ENCODE measurements at places on chromosomes 7 and 10.

DNA sequence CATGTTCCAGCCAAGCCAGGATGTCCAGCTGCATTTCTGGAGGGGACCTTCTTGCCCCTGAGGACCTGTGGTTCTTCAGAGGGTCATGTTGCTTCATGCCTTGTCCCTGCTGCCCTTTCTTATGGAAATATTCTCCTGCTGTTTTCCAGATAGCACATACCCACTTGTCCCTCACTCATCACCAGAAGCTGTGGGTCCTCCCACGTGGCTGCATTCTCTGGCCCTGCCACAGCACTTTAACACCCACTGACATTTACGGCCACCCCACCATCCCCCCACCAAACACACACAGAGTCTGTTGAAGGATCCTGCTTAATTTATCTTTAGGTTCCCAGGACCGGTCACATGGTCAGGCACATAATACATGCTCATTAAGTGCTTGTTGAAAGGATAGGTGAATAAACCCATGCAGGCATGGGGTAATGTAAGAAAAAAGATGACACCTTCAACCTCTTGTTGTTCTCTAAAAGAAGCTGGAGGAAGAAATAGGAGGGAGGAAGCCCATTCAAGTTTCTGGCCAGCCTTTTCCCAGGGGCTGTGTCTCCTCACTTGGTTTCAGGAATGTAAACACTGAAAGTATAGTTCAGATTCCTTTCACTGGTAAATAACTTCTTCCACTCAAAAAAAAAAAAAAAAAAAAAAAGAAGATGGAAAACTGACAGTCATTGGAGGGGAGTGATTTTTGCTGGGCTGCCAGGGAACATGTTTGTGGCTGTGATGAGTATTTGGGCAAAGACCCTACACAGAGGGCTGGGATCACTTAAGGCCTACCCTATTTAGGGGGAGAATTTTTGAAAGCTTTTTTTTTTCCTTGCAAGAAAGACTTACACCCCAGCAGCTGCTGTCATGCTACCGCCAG, 19.8 kb upstream of the BMPER start:
- DNase-seq, result no peak

DNA sequence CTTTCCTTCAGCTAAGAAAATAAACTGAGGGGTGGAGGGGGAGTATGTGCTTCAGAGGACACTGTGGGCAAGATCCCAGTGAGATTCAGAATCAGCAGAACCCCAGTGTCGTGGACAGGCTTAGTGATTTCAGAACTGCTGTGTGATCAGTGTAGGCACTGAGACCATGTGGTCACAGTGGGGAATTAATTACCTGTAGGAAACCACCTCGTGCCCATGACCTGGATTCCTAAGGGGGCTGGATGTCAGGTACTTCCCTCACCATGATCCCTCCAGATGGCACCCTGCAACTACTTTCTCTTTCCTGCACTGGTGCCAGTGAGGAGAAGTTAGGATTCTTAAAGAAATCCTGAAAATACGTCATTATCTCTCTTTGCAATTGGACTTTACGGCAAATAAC, 64.4 kb downstream of the HBP1 start:
- no peak for DNase-seq

GRCh38 chr10:101295261-101295660, 58.7 kb upstream of the BTRC start:
- no peak for DNase-seq

DNA sequence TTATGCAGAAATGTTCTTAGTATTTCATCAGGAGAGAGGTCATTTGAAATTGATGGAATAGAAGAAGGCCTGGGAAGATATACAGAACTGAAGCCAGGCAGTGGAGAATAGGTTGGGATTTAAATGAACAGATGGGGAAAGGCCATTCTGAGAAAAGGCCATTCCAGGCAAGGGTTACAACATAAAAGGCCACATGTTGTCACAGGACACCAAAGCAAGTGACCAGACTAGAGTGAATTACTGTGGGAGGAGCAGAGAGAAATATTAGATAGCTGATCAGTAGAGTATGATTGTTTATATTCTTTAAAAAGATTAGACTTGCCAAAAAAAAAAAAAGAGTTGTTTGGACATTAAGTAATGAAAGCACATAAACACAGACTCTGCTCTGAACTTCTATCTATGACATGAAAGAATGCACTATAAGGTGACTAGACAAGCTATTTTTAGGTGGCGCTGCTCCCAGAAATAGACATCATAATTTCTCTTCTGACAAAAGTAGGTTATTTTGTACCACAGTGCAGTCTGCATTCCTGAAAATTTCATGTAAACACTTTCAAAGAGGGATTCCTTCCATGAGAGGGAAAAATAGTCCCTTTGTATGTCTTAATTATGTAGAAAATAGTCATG, 55.2 kb upstream of the DKK1 start:
- DNase-seq, result no peak

- DNase-seq, result no peak
These were observed 28.7 kb downstream of the LYZL1 start for GRCh38 chr10:29317423-29318021.

DNA sequence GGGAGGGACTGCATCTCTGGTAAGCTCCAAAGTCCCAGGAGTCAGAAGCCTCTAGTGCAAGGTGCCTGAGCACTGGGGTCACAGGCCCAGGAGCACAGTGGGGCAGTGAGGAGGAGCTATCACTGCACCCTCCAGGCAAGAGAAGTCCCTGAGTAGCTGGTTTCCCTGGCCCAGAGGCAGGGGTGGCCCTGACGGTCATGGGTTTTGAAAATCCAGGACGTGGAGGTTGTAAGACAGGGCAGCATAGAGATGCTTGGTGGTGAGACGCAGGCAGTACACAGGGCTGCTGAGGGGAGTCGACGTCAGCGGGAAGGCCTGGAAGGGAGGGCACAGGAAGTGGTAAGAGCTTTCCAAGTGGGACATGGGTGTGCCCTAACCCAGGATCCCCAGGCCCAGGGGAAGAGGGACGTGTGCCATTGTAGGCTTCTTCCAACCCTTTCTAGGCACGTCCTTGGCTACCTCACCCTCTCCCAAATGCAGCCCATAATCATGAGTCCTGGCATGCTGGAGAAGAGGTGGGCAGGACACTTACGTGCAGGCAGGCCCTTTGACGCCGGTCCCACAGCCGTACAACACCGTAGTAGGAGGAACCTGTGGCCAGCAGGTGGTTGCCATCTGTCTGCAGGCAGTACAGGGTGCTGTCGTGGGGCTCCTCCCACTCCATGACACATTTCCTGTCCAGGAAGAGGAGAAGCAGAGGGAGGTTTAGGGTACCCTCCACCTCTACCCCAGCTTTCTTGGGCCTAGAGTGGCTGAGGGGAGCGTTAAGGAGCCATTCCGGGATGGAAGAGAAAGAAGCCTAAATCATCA, 23.2 kb downstream of the DPCD start:
- no peak for DNase-seq

- peak; percentile 63 for DNase-seq
These were observed 40.3 kb downstream of the COL17A1 start for GRCh38 chr10:104045151-104046089.

GRCh38 chr7:93051660-93052059, 66.1 kb downstream of the SAMD9 start:
- no peak for DNase-seq

DNA sequence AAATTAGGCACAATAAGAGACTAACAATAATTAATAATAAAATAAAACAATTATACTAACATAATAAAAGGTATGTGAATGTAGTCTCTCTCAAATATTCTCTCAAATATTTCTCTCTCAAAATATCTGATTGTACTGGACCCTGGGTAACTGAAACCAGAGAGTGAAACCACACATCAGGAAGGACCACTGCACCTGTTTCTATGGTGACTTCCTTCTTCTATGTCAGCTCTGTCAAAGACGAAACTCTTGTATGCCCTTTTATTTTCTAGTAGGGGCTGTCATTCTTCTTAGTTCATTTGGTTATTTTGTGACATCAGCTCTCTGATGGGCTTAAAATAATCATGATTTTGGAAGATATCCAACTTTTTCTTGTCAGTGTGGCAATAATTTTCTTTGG, 428.0 kb upstream of the TPK1 start:
- no peak for DNase-seq

GRCh38 chr7:41817386-41817785, 114.5 kb upstream of the INHBA start:
- no peak for DNase-seq

DNA sequence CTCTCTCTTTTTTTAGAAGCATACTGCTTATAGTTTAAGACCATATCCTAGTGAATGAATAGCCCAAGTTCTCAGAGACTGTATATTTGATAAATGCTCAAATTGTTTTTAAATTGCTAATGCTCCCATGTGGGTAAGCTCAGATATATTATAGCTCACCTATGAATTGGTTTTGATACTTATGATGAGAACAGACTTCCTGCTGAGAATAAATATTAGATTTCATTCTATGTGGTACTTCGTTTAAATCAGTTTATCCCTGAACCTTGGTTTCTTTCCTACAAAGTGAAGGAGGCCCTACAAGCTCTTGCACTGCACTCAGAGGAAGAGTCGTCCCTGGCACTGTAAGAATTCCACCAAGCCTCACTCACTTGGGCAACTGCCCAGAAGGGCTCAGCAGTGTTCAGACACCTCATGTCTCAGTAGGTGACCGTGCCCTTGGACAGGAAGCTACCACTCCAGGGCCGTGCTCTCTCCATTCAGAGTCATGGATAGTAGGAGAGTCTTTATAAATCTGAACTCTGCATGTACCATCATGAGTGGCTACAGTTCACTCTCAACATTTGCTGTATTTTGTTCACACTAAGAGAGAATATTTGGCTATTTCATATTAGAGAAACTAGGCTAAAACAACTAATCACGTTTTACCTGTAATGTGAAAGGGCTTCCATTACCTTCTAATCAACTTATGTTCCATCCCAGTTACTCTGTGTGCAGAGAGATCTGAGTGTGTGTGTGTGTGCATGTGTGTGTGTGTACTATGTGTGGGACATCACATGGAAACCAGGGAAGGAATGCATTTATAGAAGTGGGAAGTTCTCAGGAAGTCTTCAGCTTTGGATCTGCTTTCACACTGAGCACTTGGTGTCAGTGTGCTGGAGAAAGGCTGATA, 93.8 kb downstream of the PTPRE start:
- no peak for DNase-seq

DNA sequence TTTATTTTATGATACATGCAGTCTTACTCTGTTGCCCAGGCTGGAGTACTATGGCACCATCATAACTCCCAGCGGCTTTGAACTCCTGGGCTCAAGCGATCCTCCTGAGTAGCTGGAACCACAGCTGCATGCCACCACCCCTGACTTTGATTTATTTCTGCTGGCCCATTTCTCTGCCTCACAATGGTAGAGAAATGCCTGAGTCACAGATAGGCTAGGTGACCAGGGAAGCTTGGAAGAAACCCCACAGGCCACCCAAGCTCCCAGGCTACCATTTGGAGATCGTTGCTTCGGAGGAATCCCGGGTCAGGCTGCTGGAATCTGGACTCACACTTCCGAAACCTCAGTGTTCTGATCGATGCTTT, 17.4 kb upstream of the BAIAP2L1 start:
- no peak for DNase-seq

DNA sequence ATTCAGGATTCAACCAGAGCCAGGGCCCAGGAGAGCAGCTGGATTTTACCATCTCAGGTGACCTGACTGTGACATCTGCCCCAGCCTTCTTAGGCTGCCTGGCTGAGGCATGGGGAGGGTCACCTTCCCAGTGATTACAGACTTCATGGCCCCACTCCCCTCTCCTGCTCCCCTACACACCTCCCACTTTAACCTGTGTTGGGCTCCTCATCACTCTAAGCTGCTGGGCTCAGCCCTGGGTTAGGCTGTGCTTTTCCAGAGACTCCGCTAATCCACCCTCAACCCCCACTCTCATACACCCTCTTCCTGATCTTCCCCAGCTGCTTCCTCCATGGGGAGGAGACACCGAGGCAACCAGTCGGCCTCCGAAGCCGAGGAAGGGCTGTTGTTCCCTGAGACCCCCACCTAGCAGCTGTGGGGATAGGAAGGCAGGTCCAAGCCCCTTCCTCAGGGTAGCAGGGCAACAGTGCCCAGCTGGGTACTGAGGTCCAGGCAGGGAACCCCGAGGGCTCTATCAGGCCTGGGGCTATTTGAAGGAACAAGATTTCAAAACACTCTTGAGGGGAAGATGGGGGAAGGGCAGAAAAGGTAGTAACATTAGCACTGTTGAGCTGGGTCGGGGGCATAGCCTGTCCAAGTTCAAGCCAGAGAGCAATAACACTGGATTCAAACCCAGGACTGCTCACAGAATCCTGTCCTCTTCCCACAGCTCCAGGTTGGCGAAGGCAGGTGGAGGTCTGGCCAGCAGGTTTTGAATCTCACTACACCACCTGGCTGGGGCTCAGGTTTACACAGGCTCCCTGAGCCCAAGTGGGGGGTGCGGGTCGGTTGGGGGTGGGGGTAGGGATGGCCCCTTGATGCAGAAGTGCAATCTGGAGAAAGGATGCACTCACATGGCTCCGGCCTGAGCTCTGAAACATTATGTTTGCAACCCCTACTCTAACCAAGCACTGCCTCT, 1.8 kb downstream of the IMPDH1 start:
- no peak for DNase-seq

DNA sequence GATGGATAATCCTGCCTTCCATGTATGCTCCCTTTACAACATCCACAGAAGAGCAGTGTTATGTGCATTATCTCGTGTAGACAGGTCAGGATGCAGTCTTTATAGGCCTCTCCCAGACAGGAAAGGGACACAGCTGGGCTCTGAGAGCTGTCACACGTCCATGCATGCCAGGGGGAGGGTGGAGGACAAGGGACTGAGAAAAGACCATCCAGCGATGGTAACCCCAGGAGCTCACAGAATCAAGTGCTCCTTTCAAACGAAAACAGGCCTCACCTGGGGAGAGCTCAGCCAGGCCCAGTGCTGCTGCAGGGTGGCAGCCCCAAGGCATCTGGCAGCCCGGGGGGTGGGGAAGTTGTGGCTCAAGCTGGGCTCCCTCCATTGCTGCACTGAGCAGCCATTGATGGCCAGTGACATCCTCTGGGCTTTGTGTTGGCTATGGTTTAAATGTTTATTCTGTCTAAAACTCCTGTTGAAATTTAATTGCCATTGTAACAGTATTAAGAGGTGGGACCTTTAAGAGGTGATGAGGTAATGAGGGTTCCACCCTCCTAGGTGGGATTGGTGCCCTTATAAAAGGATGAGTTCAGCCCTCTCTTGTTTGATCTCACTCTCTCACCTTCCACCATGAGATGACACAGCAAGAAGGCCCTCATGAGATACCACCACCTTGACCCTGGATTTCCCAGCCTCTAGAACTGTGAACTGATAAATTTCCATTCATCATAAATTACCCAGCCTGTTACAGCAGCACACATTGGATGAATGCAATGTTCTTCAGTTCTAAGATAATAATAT, 15.7 kb downstream of the JCAD start:
- DNase-seq, result no peak

DNA sequence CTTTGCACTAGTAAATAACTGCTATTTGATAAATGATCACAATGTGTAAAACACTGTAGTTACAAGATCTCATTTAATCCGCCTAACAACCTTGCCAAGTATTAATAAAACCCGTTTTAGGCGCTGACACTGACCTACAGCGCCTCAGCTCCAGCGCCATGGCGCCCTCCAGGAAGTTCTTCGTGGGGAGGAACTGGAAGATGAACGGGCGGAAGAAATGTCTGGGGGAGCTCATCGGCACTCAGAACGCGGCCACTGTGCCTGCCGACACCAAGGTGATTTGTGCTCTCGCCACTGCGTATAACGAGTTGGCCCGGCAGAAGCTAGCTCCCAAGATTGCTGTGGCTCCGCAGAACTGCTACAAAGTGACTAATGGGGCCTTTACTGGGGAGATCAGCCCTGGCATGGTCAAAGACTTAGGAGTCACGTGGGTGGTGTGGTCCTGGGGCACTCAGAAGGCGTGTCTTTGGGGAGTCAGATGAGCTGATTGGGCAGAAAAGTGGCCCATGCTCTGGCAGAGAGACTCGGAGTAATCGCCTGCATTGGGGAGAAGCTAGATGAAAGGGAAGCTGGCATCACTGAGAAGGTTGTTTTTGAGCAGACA, 1.1 kb upstream of the TNPO3 start:
- DNase-seq, result no peak

GRCh38 chr7:117324960-117325359, 2.1 kb upstream of the WNT2 start:
- no peak for DNase-seq
